NCI-H146 (cell line): ENCODE measurements at places on chromosomes 7 and 10.

- DNase-seq: no peak
These were observed 25.4 kb downstream of the AMZ1 start for GRCh38 chr7:2713370-2713769.

- DNase-seq: no peak
These were observed 2.4 kb downstream of the KLLN start for GRCh38 chr10:87860816-87861403.

DNA sequence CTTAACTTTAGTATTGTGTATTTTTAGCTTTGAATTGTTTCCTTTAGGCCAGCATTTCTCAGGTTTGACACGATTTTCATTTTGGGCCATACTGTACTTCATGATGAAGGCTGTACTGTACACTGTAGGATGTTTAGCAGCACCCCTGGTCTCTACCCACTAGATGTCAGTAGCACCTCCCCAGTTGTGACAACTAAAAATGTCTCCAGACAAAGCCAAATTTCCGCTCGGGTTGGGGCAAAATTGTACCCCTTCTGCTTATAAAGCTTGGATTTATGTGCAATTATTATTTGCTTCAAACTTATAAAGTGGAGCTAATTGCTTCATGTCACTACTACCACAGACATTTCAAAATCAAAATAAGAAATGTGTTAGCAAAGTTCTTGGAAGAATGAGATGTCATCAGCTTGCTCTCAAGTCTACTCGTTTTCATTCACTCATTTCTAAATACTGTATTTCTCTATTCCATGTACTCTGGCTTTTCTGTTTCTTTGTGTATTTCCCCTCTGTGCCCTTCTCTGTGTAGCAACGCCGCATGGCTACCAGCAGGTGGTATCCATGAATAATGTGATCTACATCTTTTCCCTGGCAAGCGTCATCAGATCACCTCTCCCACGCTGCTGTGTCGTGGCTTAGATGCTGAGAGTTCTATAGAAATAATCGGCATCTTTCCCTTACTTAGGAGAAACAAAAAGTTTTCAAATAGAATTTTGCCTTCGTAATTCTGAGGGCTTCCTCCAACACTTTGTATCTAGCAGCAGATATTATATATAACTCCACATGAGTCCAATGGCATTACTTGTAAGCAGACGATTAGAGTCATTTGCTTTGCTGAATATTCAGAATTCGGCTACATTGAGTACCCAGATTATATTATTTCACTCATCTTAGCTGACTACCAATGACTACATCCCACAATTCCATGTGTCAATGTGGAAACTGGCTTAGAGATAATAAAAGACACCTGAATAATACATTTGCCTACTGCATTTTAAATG, 47.8 kb upstream of the CALCR start:
- DNase-seq: peak; percentile 44

DNA sequence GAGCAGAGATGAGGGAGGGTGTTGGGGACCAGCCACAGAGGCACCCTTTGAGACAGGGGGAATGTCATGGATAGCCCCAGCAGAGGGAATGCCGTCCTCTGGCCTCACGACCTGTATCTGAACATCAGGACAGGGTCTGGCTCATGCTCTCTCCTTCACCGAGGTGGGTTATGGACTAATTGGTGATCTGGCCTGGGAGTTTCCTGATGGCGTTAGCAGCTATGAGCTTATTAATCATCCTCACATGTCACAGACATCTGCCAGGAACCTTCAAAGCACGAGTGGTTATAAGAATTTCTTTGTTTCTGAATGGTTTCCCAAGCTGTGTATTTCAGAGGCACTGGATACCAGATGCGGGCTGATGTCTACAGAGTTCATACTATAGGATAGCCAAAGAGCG, 6.9 kb downstream of the CPA4 start:
- DNase-seq: no peak

GRCh38 chr10:33938001-33938400, 603.5 kb upstream of the NRP1 start:
- DNase-seq: no peak

DNA sequence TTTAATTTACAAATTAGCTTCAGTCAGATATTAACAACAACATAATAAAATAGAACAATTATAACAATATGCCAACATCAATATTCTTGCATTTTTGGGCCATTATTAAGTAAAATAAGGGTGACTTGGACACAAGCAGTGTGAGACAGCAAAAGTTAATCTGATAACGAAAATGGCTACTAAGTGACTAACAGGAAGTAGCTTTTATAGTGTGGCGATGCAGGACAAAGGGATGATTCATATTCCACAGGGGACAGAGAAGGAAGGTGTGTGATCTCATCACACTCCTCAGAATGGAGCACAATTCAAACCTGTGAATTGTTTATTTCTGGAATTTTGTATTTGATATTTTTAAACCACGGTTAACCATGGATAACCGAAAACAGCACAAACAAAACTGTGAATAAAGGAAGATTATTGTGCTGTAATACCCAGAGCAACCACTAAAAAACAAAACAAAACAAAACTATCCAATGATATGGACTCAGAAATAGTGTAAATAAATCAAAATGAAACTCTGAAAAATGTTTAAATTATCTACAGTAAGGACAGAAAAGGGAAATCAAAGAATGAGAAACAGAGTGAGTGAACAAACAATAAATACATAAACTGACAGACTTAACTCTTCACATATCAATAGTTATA, 66.9 kb upstream of the TFEC start:
- no peak for DNase-seq

- DNase-seq: no peak
These were observed 23.8 kb downstream of the TMEM196 start for GRCh38 chr7:19749658-19750057.

- no peak for DNase-seq
These were observed 29.5 kb upstream of the TMEM72 start for GRCh38 chr10:44881649-44882048.

DNA sequence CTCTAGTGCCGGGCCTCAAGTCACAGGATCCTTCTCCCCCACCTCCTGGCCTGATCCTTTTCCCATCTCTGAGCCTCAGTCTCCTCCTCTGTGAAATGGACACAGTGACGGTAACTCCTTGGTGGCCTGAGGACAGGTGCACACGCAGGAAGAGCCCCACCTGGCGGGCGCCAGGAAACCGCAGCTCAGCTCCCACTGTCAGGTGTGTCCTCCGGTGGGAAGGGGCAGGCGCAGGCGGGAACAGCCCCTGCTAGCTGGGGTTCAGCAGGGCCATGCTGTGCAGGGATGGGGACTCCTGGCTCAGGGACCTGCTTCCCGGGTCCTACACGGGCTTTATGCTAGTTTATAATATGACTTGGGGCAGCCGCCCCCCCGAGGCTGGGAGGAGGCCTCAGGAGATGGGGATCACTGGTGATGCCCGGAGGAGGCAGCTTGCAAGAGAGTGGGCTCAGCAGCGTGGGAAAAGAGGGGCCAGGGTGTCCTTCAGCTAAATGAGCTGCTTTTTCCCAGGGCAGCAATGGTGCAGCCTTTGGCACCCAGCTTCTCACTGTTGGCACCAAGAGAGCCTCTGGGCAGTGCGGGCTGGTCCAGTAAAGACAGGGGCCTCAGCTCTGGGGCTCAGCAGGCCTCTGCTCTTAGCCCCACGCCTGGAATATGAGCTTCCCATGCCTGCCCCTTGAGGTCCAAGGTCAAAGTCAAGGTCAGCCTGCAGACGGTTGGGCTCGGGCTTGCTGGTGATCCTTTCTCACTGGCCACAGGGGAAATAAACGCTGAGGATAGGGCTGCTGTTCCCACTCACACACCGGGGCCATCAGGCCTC, 68.0 kb upstream of the FAM20C start:
- DNase-seq: no peak

DNA sequence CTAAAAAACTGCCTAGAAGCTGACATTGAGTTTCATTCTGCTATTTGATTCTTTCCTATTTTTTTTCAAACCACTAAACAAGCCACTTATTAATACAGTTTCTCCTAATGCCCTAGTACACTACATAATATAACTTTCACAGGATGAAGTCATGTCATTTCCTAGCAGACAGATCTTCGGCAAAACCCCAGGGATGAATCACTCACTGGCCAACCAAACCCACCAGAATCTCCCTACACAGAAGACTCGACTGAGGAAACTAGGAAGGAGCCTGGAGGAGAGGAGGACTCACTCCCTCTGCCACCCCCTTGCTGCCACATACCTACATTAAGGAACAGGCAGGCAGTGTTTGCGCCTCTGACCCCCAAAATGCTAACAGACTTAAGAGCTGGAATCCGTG, 33.4 kb downstream of the XPNPEP1 start:
- DNase-seq: no peak

- DNase-seq: peak; percentile 8
These were observed 63.4 kb downstream of the CRPPA start for GRCh38 chr7:16357921-16358320.

GRCh38 chr7:114173170-114173890, 241.3 kb upstream of the FOXP2 start:
- DNase-seq: no peak

GRCh38 chr7:152862006-152862405, 102.5 kb downstream of the ACTR3B start:
- no peak for DNase-seq

GRCh38 chr10:15630353-15630752, 89.4 kb downstream of the ITGA8 start:
- DNase-seq: no peak

GRCh38 chr10:723973-724372, 34.5 kb upstream of the DIP2C start:
- DNase-seq: no peak

- DNase-seq: no peak
These were observed 251.9 kb downstream of the EXOC4 start for GRCh38 chr7:133504825-133505224.

GRCh38 chr7:3013975-3014792, 29.5 kb downstream of the CARD11 start:
- no peak for DNase-seq

DNA sequence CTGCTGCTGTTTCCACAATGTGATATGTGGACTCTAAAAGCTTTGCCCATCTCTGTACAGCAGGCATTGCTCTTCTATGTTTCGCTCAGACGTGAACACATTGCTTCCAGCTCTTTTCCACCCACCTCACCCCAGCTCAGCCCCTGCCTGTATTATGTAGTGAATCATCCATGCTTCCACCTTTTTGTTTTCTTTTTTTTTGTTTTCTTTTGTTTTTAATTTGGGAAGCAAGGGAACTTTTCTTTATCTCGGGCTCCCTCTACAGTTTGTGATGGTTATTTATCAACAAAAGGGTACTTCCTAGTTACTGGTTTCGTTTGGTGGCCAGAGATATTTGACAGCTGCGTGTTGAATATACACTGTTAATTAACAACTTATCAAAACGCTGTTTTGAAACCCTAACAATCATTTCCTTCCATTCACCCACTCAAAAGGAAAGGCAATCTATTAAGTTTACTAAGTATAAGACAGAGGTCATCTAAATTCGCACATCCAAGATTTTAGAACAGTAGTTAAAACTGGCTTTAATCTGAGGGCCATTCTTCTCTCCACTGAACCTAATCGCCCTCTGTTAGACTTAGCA, 127.9 kb upstream of the STK17A start:
- DNase-seq: peak; percentile 5

- no peak for DNase-seq
These were observed 8.0 kb downstream of the VSIR start for GRCh38 chr10:71765176-71765904.

GRCh38 chr7:35727571-35727970, 32.6 kb upstream of the HERPUD2 start:
- DNase-seq: no peak

GRCh38 chr10:27481486-27481885, 22.6 kb upstream of the RAB18 start:
- DNase-seq: no peak

DNA sequence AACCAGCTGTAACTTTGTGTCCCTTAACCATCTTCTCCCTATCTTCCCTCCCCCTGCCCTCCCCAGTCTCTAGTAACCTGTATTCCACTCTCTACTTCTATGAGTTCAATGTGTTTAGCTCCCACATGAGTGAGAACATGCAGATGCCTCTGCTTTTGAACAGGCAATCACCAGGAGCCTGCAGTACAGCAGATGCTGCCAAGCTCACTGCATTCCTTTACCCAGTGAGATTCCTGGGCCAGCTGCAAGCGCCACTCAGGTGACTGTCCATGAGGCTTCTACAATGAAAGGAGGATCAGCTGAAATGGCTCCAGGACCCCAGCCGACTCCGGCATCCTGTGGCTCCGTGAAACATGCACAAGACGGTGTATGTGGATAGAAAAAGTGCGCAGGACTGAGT, 15.7 kb downstream of the GRID1 start:
- DNase-seq: no peak

- peak; percentile 45 for DNase-seq
These were observed 12.8 kb upstream of the CARD11 start for GRCh38 chr7:3056234-3057065.

- no peak for DNase-seq
These were observed 17.6 kb downstream of the NT5C3A start for GRCh38 chr7:33044986-33045385.
